Sciatic nerve (tissue), 2 donors: ENCODE measurements at places on chromosomes 4 and X. TPM values are rescaled to one million over a fixed set of nuclear protein-coding genes. Genes with fewer than 3 reads are reported as not detected.

Gene ADAMTS3
- total RNA-seq, result 2.3 TPM

GRCh38 chrX:35040871-35041270, 98.3 kb downstream of the FAM47B start:
- DNase-seq, result no peak

GRCh38 chr4:117845270-117845669, 189.0 kb upstream of the NDST3 start:
- no peak for DNase-seq

GRCh38 chrX:77502951-77503525, 55.8 kb downstream of the FGF16 start:
- DNase-seq, result no peak
